ENCODE measurements at places on chromosomes 1 and 21.

DNA sequence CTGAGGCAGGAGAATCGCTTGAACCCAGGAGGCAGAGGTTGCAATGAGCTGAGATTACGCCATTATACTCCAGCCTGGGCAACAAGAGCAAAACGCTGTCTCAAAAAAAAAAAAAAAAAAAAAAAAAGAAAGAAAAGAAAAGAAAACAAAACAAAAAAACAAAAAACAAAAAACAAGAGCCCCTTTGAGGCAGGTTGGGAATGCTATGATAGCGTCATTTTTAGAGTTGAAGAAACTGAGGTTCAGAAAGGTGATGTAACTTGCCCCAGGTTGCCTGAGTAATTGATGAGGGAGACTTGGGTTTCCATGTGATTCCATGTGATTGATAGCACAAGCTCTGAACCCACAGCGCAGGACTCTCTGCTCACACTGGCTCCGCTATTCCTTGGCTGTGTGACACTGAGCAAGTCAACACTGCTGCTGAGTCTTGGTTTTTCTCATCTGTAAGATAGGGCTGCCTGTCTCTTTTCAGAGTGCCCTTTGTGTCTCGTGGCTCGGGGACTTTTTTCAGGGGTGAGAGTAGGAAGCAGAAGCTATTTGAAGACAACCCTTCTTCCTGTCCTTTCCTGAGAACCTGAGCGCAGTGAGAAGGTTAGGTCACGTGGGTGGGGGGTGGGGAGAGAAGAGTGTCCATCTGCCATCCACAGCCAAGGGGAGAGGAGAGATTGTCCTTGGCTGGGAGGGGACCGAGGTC is 2.5 kb downstream of the CNR2 start:
- no peak for DNase-seq

- no peak for DNase-seq
Measured at GRCh38 chr1:25431955-25432719, 1.4 kb downstream of the MACO1 start.

- DNase-seq: no peak
Measured at GRCh38 chr1:207030522-207031009, 2.0 kb downstream of the C1orf116 start.

- DNase-seq: no peak
Measured at GRCh38 chr1:5798151-5798730, 194.0 kb downstream of the NPHP4 start.

GRCh38 chr1:11722538-11722937 is 13.4 kb upstream of the AGTRAP start:
- DNase-seq: no peak

Data from left renal cortex interstitium (tissue), 4 donors.